ENCODE measurements at places on chromosomes 7 and 10. TPM values are rescaled to one million over a fixed set of nuclear protein-coding genes. Genes with fewer than 3 reads are reported as not detected.
A peak's percentile ranks its signal among the peaks of the same experiment; 100 is the strongest.

DNA sequence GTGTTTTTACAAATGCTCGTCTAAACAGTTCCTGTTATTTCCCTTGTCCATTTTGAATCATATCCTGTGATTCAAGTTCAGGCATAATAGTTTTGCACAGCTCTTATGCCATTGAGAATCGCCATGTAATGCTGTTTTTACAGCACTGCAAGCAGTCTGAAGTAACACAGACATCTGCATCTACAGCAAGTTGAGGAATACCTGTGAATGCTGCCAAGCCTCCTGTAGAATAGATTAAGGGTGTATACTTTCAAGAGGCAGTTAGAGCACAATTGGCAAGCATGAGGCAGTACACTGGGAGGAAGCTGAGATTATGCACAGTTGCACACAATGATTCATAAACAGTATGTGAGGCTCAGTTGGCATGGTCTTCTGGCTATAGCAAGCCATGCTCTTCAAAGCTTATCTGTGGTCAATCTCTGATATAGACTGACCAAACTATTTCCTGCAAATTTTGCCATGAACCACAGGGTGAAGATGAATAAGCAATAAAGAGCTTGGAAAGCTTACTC, 121.9 kb upstream of the AKR1E2 start:
- H3K27ac ChIP-seq = no peak overlapping the region
- no peaks in the 10 kb centered on the region for H3K27me3 ChIP-seq
- peak; percentile 28 for DNase-seq

- H3K4me3 ChIP-seq = no peak overlapping the region
- no peaks in the 10 kb centered on the region for H3K27me3 ChIP-seq
- no peaks in the 10 kb centered on the region for H3K4me1 ChIP-seq
- no peak for DNase-seq
These were observed 28.0 kb upstream of the ARHGAP21 start for GRCh38 chr10:24751716-24752115.

- H3K27me3 ChIP-seq = no peaks in the 10 kb centered on the region
- no peaks in the 10 kb centered on the region for H3K36me3 ChIP-seq
- H3K4me3 ChIP-seq = peak overlapping the region; percentile 3
- H3K4me1 ChIP-seq = peaks cover 34% of the 10 kb centered on the region
- H3K27ac ChIP-seq = no peak overlapping the region
These were observed 4.2 kb downstream of the AHR start for GRCh38 chr7:17302575-17303142.

GRCh38 chr7:102175423-102176170, 111.1 kb upstream of the SH2B2 start:
- no peak overlapping the region for H3K4me3 ChIP-seq
- no peaks in the 10 kb centered on the region for H3K36me3 ChIP-seq

- no peak for DNase-seq
- no peaks in the 10 kb centered on the region for H3K27me3 ChIP-seq
- no peak overlapping the region for H3K27ac ChIP-seq
- no peak overlapping the region for H3K4me3 ChIP-seq
These were observed 154.5 kb upstream of the ZNF32 start for GRCh38 chr10:43802988-43803696.

DNA sequence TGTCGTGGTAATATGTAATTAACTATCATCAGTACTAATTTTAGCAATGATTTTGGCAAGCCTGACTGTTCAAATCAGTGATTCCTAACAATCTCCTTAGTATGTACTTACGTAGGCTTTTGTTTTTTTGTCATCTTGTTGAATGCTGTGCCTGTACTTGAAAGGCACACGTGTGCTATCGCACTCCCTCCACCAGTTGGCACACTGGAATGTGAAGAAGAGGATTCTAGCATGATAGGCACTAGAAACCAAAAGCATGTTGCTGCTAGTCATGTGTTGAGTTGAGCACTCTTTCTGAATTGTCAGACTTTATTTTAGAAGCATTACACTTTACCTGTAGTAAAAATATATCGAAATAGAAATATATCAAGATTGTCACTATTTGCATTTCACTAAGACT, 59.1 kb downstream of the TASOR2 start:
- peaks cover 32% of the 10 kb centered on the region for H3K36me3 ChIP-seq
- no peak for DNase-seq
- H3K27me3 ChIP-seq = no peaks in the 10 kb centered on the region
- no peak overlapping the region for H3K4me3 ChIP-seq
- H3K27ac ChIP-seq = no peak overlapping the region

DNA sequence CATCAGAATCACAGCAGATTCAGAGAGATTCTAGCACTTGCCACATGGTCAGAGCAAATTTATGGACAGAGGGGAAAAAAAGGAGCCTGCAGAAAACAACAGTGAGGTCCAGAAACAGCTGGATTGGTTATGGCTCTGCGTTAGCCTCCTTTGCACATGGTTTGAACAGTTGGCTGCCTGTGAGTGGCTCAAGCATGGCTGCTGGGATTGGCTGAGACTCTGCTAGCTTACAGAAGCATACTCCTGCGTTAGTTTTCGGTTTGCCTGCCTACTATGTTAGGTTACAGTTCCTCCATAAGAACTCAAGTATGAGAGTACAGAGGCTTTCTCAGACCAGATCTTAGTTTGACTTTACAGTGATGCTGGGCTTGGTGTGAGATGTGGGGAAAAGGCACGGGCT, 80.7 kb upstream of the WDR11 start:
- DNase-seq = no peak
- H3K4me3 ChIP-seq = no peak overlapping the region
- no peaks in the 10 kb centered on the region for H3K36me3 ChIP-seq
- peaks cover 33% of the 10 kb centered on the region for H3K27me3 ChIP-seq

GRCh38 chr10:74929197-74929596, 102.8 kb downstream of the KAT6B start:
- no peak overlapping the region for H3K27ac ChIP-seq
- DNase-seq = no peak
- no peaks in the 10 kb centered on the region for H3K36me3 ChIP-seq
- no peaks in the 10 kb centered on the region for H3K27me3 ChIP-seq
- peaks cover 40% of the 10 kb centered on the region for H3K4me1 ChIP-seq
- no peak overlapping the region for H3K4me3 ChIP-seq

GRCh38 chr10:130175074-130175473, 38.9 kb downstream of the GLRX3 start:
- H3K27me3 ChIP-seq = no peaks in the 10 kb centered on the region
- no peaks in the 10 kb centered on the region for H3K4me1 ChIP-seq
- H3K36me3 ChIP-seq = peaks cover 16% of the 10 kb centered on the region
- no peak overlapping the region for H3K27ac ChIP-seq
- no peak overlapping the region for H3K4me3 ChIP-seq
- DNase-seq = no peak

DNA sequence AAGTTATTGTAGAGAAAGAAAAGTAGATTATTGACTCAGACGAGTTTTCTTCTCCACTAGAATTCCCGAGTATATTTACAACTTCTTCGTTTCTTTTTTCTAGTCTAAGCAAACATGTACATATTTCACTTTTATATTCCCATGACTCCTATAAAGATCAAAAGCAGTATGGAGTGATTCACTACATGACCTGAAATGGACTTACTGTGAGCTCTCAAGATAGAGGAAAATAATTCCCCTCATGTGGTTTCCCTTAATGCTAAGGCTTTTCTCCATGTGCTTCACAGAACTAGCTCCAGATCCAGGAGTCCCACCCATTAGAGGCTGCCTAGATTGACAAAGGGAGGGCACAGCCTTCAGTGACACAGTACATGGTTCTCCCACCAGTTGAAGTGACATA, 823.1 kb upstream of the LRRTM3 start:
- H3K36me3 ChIP-seq = no peaks in the 10 kb centered on the region
- DNase-seq = no peak
- no peaks in the 10 kb centered on the region for H3K27me3 ChIP-seq

GRCh38 chr10:16950656-16951601, 133.7 kb upstream of the RSU1 start:
- peaks cover 38% of the 10 kb centered on the region for H3K4me1 ChIP-seq
- no peaks in the 10 kb centered on the region for H3K36me3 ChIP-seq
- H3K27ac ChIP-seq = peak overlapping the region; percentile 62
- DNase-seq = peak; percentile 94

GRCh38 chr10:35546824-35547225, 58.3 kb upstream of the GJD4 start:
- H3K4me3 ChIP-seq = no peak overlapping the region
- no peaks in the 10 kb centered on the region for H3K36me3 ChIP-seq
- H3K27ac ChIP-seq = no peak overlapping the region
- DNase-seq = peak; percentile 67

- peak; percentile 73 for DNase-seq
- H3K27me3 ChIP-seq = no peaks in the 10 kb centered on the region
- peaks cover 16% of the 10 kb centered on the region for H3K36me3 ChIP-seq
- H3K4me1 ChIP-seq = peaks cover 1% of the 10 kb centered on the region
- no peak overlapping the region for H3K27ac ChIP-seq
These were observed 149.6 kb downstream of the C10orf105 start for GRCh38 chr10:71569775-71570588.

- no peaks in the 10 kb centered on the region for H3K36me3 ChIP-seq
- no peaks in the 10 kb centered on the region for H3K4me1 ChIP-seq
- no peak overlapping the region for H3K27ac ChIP-seq
- DNase-seq = no peak
These were observed 576.9 kb downstream of the GLRX3 start for GRCh38 chr10:130713135-130713534.

DNA sequence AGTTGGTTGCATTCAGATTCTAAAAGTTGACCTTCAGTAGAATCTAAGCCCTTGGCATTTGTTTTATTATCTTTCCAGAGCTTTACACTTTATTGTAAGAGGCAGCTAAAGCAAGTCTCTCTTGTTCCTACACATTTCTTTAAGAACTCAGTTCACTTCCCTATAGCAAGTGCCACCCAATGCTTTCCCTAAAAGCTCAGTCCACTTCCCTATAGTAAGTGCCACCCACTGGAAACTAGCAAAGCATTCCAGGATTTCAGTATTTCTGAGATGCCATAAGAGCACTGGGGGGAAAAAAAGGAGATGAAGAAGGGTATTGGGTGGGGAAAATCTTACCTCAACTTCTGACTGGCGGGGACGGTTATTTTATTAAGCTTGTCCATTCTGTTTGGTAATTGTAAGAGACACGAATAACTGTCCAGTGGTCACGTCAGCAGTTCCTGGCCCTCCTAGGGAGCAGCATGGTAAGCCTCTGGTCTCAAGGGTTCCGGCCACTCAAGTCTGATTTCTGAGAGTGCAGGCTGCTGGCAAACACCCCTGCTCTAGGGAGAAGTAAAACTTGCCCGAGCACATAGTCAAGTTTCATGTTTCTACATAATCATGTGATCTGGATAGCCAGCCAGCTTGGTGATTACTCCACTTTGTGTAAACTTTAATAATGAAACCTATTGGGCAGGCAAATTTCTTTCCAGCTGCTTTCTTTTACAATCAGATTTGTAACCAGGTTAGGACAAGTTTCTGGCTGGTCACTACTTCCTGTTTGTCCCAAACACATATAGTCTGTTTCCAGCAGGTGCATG, at the start of gene BLNK:
TSS of gene BLNK (minus strand) at position 554 of the 800 bp plus-strand sequence. CDS start at position 383, 171 bp downstream.
- no peaks in the 10 kb centered on the region for H3K4me1 ChIP-seq
- no peak within 1 kb of the TSS for H3K4me3 ChIP-seq
- DNase-seq = no peak
- no peaks in the 10 kb centered on the region for H3K27me3 ChIP-seq
- no peak within 1 kb of the TSS for H3K27ac ChIP-seq

SRRM3 gene
- 1.7 TPM for total RNA-seq

CHAT gene
- 0.56 TPM for total RNA-seq

LIPK gene
- total RNA-seq = not detected

DNAH11 gene
- total RNA-seq = 0.54 TPM

GPR158 gene
- not detected for total RNA-seq

MYL7 gene
- total RNA-seq = not detected

PTN gene
- 0.41 TPM for total RNA-seq

IFIT1B gene
- total RNA-seq = not detected

RPEL1 gene
- not detected for total RNA-seq

SPACDR gene
- total RNA-seq = 3.9 TPM
